NCI-H187 treated with DMSO at 0.1 percent for 48 hours (cell line): ENCODE measurements at places on chromosomes 2 and 18.

DNA sequence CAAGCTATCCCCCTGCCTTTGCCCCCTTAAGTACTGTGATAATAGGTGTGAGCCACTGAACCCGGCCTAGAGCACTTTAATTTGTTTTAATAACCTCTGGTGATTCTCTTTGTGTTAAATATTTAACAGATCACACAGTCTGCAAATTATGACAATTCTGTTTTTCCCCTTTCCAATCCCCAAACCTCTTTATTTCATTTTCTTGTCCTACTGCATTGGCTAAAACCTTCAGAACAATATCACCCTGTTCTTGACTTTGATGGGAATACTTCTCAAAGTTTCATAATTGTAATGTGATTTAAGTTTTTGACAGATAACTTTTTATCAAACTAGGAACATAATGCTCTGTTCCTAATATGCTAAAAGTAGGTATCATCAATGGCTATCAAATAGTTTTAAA is 44.5 kb downstream of the USP37 start:
- no peak for DNase-seq

DNA sequence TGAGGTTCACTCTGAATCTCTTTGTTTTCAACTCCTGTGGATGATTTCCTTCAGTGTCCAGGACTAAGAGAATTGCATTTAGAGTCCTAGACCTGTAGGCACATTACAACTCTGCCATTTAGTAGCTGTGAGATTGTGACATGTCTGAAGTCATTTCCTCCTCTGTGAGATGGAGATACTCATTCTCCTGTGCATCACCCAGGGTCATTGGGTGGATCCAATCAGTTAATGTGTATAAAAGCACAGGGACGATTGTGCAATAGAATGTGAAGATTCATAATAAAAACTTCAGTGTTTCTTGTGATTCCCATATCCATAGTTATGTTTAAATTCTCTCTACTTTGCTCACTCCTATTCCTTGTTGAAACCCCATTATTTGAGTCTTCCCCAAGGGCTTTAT is 113.6 kb downstream of the DIS3L2 start:
- no peak for DNase-seq

DNA sequence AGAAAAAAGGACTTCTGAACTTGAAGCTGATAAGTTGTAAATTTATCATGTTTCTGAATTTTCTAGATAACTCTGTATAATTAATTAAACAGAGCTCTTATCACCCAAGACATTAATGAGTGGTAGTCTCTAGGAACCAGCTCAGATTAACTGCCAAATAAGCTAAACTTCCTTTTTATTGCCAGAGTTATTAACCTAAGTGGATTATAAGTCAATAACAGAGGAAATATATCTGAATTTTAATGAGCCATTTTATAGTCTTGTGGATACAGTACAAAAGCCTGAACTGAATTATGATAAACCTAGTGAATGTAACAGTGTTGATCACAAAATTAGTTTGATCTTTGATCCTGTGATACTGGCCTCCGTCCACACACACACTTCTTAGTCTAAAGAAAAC is 111.5 kb downstream of the COMMD1 start:
- no peak for DNase-seq

- DNase-seq = no peak
These were observed 176.7 kb downstream of the NRP2 start for GRCh38 chr2:205858881-205859441.

GRCh38 chr2:172704072-172704936 is 31.3 kb upstream of the RAPGEF4 start:
- DNase-seq = no peak

- no peak for DNase-seq
These were observed 60.8 kb downstream of the EMILIN2 start for GRCh38 chr18:2907550-2908135.

GRCh38 chr2:10520154-10520553 is 72.0 kb upstream of the ODC1 start:
- DNase-seq = no peak

DNA sequence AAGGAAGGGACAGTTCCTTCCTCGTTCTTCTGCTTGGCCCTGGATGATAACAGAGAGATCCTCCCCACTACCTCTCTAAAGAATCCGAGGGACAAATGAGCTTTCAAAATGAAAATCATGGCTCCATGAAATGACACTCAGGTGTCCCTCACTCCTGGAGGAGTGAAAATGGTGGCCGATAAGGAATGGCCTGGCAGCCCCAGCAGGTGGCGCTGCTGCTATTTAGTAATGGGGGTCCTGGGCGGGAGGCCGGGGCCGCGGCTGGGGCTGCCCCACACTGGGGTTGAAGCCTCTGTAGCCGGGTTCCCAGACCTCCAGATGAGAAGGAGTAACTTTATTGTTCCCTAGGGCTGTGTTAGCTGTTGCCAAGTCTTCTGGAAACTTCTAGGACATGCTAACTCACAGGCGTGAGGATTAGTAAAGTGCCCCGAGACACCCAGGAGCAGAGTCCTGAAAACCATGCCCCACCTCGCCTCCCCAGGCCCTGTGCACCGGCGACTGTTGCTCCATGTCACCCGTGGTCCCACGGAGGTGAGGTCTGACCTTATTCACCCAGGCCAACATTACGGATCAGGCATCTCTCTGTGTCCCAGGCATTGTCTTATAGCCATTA is 138.0 kb downstream of the CTIF start:
- DNase-seq = no peak
